ENCODE measurements at places on chromosomes 1 and 21.

- no peak for DNase-seq
These were observed 173.9 kb downstream of the GPATCH2 start for GRCh38 chr1:217457016-217457415.

DNA sequence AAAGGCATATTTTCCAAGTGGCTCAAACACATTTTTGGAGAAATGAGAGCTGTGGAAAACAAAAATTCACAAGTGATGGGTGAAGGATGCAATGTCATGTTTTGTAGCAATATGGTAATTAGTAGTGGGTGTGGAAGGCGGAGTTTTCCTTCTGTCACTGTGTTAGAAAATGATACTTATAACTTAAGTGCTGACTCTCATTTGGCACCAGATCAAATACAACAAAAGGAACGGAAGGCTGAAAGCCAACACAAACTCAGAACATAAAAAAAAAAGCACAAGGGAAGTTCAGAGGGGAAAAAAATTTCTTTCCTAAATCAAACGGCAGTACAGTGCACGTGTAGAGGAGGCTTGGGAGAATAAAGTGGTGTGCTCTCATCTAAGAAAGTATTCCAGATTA lies at the start of gene TNFSF18:
Gene TNFSF18 (minus strand): TSS at position 77 of the 400 bp plus-strand sequence. CDS start 45 bp downstream, at position 32.
- DNase-seq: no peak

DNA sequence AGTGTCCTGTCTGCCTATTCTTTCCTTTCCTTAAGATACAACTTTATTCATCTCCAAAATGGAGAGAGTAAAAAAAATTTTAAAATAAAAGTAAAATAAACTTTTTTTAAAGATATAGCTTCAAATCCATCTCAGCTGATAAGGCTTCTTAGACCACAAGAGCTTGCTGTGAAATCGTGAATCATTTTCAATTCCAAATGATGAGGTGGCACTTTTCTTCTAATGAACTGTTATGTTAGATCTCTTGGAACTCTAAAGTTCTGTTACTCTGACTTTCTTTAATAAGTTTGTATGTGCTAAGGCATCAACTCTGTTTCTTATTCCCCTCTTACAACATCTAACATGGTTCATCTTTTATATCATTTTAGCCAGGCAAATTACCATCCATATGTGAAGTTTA lies 4.5 kb downstream of the SH3GLB1 start:
- DNase-seq: no peak

GRCh38 chr1:116674751-116675150 lies 7.2 kb upstream of the IGSF3 start:
- no peak for DNase-seq

DNA sequence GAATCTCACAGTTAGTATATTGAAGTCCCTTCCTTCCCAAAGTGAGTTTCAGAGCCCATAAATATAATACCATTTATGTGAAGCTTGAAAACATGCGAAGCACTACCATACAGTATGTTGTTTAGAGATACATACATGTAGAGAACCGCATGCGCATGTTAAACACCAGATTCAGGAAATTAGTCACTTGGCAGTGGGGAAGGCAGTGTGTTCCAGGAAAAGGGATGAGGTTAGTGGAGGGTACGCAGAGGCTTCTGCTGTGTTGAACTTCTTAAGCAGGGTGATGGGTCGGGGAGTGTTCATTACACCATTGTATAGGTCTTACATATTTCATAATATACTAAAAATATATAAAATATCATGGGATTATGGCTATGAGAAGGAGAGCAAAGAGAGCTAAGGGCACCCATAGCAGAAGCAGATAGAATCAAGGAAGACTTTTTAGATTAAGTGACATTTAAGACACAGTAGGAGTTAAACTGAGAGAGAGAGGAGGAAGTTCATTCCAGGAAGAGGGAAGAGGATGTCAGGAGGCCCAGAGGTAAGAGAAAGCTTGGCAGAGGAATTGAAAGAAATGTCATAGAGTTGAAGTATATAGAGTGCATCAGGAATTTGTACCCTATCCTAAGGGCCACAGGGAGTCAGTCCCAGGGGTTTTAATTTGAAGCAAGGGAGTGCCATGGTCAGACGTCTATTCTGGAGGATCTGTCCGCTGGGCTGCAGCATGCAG lies 43.5 kb upstream of the SARS1 start:
- no peak for DNase-seq

DNA sequence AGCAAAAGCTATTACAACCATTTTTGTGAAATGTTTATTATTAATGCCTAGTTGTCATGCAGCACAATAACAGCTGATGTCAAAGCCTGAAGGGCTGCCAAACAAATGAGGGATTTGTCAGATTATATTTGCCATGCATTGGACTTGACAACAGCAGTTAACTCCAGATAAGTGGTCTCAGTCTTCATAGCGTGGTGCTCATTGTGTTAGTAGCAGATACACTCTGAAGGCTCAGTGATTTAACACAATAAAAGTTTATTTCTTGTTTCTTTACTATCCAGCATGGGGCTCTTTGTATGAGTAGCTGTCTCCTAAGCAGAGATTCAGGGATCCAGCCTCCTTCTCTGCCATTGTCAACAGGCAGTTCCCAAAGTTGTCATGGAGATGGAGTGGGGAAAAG lies 76.0 kb upstream of the PTGFRN start:
- DNase-seq: no peak

DNA sequence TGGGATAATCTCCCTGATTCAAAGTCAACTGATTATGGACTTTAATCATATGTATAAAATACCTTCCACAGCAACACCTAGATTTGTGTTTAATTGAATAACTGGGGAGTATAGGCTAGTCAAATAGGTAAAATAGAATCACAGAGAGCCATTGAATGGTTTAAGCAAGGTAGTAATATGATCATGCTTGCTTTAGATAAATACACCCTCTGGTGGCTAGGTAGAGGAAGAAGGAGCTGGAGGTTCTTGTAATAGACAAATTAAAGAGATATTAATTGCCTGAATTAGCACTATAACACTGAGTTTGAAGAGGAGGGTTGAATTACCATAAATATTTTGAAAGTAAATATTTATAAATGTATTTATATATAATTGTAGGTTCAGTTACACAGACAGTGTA lies 40.3 kb downstream of the DIRAS3 start:
- DNase-seq: no peak

DNA sequence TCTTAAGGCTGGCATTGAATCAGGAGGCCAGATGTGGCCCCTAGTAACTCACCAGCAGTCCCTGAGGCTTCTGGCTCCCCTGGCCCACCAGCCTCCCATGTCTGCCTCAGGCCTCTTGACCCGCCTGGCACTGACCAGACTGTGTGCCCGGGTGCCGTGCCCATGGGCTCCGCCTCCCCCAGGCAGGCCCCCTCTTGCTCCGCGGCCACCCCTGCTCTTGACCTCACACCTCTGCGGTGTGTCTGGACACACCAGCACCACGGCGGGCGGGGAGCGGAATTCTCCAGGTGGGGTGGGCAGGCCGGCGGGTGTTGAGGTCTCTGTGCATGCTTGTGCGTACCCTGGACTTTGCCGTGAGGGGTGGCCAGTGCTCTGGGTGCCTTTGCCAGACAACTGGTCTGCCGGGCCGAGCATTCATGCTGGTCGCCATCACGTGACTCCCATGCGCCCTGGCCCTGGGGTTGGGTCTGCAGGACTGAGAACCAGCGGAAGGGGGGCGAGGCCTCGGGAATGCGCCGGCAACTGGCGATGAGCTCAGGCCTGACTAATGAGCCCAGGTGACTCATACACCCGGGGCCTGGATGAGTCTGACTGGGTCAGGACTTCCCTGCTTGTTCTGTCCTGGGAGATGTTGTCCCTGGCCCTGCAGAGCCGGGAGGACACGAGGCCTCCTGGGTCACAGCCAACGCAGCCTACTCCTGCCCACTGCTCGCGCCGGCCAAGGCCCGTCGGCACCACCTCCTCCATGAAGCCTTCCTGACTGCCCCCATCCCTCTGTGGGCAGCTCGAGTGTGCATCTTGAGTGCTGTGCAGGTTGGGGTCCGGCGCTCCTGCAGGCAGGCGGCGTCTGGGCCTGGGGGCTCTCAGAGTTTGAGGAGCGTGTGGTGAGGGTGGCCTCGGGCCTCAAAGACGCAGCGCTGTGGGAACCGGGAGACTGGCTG lies 22.6 kb downstream of the COL18A1 start:
- peak; percentile 53 for DNase-seq

GRCh38 chr1:200288226-200288625 lies 121.6 kb downstream of the ZNF281 start:
- no peak for DNase-seq

DNA sequence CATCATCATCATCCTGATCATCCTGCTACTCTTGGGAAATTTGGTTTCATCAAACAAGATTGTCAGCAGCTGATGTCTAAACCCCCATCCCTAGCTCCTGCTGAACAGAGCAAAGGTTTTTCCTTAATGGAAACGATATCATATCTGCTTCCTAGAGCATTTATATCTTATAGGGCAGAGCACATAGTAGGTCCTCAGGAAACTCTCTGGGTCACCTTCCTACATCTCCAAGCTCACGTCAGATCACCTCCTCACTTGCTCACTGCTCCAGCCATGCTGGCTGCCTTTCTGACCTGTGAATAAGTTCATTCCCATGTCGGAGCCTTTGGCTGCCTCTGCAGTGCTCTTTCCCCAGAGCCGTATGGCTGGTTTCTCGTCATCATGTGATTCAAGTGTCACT lies 10.4 kb downstream of the FBXO2 start:
- no peak for DNase-seq

DNA sequence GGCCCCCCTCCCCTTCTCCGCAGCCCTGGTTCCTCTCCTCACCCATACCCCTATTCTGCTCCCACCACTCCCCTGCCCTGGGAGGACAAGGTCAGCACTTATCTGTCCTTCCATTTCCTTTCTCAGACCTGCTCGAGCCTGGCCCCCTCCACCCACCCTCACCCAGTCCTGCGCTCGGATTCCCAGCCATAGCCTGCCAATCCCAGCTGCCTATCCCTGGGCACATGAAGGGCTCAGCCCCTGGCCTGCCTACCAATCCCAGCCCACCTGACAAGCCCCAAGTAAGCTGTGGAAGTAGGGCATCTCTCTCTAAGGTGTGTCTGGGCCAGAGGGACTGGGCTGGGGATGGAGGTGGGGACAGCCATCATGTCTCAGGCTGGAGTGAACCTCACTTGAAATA lies 5.4 kb downstream of the BLACAT1 start:
- no peak for DNase-seq

GRCh38 chr1:10128101-10128765 lies 82.1 kb upstream of the KIF1B start:
- DNase-seq: no peak

DNA sequence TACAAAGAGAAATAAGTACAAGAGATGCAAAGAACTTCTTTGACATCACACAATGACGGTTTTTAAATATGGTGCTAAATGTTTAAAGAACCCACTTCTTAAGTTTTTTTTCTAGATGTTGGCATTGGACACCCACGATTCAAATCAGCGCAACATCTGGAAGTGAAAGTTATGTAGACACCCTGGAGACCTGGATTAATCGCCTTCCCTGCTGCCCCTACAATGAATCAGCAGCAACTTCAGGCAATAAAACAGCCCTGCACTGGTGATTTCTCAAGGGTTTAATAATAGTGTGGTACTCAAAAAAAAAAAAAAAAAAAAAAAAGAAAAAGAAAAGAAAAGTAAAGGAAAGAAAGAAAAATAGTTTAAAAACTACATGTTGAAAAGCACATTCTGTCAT lies 248.3 kb downstream of the NUF2 start:
- DNase-seq: no peak

DNA sequence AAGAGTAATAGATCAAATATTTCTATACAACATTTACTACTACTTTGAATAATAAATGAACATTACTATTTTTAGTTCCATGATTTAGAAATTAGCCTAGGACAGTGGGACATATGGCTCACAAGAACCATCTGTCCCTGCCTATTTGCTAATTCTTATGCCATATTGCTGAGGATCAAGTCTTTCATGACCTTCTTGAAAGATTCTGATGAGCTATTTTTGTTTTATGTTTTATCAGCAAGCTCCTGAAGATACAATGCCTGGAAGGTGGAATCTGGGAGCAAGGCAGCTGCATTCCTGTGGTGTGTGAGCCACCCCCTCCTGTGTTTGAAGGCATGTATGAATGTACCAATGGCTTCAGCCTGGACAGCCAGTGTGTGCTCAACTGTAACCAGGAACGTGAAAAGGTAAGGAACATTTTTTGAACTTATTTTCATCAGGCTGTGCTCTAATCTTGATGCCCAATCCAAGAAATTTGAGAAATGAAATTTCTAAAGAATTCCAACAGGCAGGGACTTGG lies 326.7 kb downstream of the PAPPA2 start:
- DNase-seq: no peak

GRCh38 chr21:43905726-43906455 lies 40.9 kb downstream of the AGPAT3 start:
- no peak for DNase-seq

DNA sequence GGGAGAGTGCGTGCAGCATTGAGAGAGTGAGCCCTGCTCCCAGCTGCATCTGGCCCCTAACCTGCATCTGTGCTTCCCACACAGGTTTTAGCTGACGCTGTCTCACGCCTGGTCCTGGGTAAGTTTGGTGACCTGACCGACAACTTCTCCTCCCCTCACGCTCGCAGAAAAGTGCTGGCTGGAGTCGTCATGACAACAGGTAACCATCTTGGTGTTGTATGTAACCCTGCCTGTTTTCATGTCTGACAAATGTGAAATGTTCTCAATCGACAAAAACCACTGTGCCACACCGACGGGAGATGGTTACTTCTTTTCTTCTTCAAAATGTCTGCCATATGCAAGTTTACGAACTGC lies 105.8 kb downstream of the ADARB1 start:
- no peak for DNase-seq

DNA sequence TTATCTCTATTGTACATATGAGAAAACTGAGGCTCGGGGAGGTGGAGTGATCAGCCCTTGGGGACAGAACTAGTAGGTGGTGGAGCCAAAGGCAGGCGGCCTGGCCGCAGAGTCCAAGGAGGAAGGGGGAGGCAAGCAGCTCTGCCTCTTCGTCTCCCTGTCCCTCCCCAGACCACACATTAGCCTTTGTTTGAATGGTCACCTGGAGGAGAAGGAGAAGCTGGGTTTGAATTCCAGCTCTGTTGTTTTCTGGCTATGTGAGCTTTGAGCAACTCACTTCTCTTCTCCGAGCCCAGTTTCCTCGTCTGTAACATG lies 21.4 kb upstream of the LAPTM5 start:
- no peak for DNase-seq

DNA sequence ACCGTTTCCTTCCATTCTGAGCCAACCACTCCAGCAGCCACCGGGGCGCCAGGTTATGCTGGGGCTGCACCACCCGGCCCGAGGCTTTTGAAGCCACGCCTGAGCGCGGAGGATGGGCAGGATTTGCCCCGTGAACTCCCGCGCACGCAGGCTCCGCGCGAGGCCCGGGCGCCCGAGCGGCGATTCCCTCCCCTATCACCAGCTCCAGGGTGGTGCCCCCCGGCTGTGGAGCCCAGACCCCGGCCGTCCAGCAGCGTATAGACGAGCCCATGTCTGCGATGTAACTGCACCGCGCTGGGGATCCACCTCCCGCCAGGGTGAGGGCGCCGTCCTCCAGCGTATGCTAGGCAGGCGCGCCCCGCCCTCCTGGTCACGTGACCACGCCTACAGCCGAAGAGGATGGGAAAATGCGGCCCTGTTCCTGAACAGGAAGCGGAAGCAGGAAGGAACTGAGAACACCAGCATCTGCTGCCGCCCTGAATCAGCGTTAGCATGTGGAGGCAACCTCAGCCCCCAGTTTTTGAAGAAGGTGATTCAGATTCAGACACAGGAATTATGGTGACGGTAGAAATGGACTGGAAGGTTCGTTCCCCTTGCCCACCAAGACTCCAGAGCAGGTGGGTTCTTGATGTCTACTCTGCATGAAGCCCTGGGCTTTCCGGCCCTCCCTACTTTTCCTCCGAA lies 46.0 kb downstream of the VPS26C start:
- peak; percentile 84 for DNase-seq

Data from HuH-7.5 (cell line).